ENCODE measurements at places on chromosomes 1 and 21. TPM values are rescaled to one million over a fixed set of nuclear protein-coding genes. Genes with fewer than 3 reads are reported as not detected.

The OR2L3 gene
- total RNA-seq, result not detected

The HMCN1 gene
- total RNA-seq, result 134 TPM

The SLC19A2 gene
- 9.9 TPM for total RNA-seq

The IGSF9 gene
- 7.1 TPM for total RNA-seq

The H3-3A gene
- 638 TPM for total RNA-seq

The LCE6A gene
- total RNA-seq, result not detected

The DISP3 gene
- 0.49 TPM for total RNA-seq

The VSIG8 gene
- not detected for total RNA-seq

The LCE1D gene
- not detected for total RNA-seq
